ENCODE measurements at places on chromosomes 3 and 15. TPM values are rescaled to one million over a fixed set of nuclear protein-coding genes. Genes with fewer than 3 reads are reported as not detected.

- DNase-seq = no peak
Measured at GRCh38 chr15:71547011-71547410, 263.3 kb upstream of the NR2E3 start.

DNA sequence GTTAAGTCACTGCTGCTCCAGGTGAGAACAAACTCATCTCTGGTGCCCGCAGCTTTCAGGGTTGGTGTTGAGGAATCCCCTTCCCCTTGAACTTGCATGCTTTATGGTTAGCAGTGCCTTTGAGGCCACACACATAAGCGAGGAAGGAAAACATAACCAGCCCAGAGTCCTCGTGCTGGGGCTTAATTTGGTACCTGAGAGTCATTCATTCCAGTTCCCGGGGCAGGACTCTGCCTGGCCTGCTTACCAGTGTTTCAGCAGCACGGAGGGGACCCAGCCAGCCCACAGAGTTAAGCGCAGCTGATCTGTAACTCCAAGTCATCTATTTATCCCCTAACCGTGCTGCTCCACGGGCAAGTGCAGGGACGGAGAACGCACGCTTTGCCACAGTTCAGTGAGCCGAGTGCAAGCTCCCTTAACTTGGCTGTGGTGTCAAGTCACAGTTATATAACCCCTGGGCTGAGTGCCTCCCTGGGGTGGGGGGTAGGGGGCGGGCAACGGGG lies 302.3 kb upstream of the ICE2 start:
- DNase-seq = no peak

DNA sequence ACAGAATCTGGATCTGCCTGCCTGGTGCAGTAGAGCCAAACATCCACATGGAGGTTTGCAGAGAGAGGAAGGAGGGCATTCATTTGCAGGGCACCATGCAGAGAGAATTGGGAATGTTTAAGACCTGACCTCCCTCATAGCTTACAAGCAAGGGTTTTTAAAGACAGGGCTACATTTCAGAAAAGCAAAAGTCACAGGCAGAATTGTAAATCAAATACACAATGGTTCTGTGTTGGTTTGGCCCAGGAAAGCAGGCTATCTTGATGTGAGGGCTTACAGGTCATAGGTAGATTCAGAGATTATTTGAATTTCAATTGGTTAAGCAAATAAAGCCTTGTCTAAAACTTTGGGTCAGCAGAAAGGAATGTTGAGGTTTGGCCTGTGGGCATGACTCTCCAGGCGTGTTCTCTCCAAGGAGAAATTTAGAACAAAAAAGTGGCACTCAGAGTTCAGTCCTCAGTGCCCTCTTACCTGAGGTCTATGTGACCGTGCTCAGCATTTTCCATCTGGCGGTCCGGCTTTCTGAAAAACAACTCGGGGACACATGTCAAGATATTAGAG lies 91.5 kb downstream of the CD47 start:
- DNase-seq = no peak

Gene COPS2
- 105 TPM for total RNA-seq

DNA sequence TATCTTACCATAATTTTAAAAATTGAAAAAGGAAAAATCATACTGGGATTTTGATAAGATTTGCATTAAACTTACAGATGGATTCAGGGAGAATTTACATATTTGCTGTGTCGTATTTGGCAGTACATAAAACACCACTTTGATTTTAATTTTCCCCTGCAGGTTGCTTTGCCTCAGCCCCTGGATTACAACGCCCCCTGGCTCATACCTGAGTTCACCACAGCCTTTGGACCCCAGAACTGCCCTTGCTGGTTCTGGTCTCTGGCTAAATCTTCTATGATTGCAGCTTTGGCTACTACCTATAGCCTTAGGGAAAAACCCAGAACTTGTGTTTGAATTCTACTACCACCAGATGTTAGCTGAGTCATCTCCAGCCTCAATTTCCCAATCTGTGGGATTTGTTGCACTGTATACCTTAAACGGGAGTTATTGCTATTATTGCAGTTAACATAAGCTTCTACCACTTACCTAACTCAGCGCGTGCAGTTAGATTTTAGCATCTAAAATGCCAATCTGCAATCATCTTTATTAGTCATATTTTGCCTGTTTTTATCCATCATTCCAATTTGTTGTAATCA lies 315.7 kb upstream of the GADL1 start:
- no peak for DNase-seq

DNA sequence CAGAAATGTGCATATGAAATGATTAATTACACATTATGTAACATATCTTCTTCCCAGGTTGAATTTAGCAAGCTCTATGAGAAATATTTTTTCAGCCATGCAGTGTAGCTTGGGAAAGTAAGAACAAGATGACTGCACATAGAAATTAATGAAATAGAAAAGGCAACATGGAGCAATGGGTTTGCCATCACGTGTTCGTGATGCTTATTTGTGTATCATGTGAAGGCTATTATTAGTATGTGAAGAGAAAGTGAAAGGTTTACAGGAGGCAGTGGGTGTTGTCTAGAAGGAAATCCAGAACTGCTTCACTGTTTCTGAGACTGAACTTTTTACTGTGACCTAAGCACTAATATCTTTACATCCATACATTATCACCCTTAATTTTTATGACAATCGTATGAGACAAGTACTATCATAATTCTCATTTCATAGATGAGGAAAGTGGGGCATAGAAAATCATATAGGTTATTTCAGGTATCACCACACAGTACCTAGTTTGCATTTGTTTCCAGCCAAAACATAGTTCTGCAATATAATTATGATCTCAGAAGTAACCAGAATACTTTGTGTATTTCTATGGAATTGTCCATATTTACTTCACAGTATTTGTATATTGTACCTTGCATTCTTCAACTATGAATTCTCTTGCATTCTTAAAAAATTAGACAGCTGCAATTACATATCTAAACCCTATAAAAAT lies 14.9 kb downstream of the SERPINI1 start:
- DNase-seq = no peak

DNA sequence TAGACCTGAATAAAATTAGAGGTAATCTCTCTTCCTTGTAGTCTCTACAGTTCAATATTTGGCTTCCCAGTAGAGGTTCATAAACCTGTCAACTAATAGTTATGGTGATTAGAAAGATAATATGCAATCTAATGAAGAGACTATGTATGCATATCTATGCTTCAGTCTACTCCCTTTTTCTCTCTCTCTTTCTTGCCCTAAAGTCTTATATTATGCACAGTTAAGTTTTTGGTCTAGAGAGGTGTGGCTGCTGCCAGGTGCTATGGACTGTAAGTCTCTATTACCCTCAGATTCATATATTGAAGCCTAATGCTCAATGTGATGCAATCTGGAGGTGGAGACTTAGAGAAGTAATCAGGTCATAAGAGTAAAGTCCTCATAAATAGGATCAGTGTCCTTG lies 413.7 kb downstream of the FGF12 start:
- no peak for DNase-seq

Data from activated T-helper 1 cell treated with anti-CD3 and anti-CD28 coated beads, Interleukin-12 subunit alpha, Interleukin-12 subunit beta, Interleukin-2, Interleukin-4 antibody, amounts not matched to agents 30 ng/mL and 10 ng/mL and 1 ng/mL, durations not matched to agents 14 hours and 24 hours and 36 hours (primary cell).